ENCODE measurements at places on chromosomes 2 and 18.

- no peak for DNase-seq
These were observed 230.0 kb upstream of the EPHA4 start for GRCh38 chr2:221802089-221802488.

DNA sequence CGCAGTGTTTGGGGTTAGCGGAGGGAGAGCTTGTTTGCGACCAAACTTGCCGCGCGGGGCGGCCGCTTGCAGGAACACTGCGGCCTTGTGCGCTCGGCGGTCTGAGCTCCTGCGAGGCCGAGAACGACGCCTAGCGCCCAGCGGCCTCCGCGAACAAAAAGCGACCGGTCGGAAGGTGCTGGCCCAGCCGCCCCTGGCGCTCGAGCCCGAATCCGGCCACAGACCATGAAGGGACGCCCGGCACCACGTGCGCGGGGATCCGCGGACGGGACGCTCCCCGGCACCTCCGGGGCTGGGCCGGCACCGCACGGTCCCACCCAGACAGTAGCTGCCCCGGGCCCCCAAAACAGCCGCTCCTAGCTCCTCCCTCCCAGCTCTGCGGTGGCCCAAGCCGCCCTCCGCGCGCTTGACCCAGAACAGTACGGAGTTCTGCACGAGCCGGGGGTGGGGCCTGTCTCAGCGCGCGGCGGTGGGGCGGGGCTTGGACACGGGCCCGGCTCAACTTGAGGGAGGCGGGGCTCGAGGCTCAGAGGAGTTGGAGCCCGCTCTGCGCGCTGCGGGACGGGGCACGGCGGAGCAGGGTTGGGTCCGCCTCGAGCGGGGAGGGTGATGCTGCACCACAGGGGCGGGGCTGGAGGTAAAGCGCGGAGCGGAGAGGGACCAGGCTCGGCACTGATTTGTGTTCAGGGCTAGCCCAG, 664 bp upstream of the IMPA2 start:
- DNase-seq, result peak; percentile 90

- no peak for DNase-seq
These were observed 99.5 kb upstream of the LMAN1 start for GRCh38 chr18:59458575-59458974.

DNA sequence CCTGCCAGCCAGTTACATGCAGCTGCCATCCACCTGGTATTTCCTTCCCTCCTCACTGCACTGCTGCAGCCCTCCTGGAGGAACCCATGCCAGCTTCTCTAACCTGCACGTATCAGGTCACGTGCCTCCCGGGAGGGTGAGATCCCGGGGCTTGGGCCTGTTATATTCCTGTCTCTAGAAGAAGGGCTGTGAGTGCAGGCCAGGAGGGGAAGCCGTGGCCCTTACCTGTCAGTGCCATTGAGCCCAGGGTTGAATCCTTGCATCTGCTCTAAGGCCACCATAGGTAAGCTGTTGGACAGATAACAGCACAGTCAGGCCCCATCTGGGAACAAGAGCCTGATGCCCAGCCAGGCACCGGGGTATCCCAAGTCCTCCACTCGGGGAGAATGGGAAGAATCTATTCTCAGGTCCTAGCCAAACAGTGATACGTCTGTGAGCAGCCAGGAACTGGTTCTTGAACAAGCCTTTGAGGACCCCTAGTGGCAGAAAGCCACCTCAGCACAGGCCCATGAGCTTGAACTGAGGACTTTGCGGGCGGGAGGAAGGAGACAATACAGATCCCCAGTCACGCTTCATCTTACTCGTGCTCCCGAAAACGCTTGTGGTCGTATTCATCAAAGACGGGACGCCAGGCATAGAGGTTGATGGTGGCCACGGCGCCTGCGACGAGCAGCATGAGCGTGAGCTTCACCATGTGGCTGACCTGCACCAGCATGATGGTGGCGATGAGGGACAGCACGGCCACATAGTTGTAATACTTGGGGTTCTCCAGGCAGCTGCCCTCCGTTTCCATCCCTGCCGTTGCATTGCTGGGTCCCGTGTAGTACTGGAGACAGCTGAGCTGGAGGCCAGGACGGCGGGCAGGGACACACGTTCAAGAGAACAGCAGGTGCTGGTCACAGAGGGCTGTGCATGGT, 34.4 kb downstream of the CENPO start:
- DNase-seq, result peak; percentile 64

GRCh38 chr2:120552800-120553481, 182.7 kb upstream of the GLI2 start:
- peak; percentile 37 for DNase-seq

DNA sequence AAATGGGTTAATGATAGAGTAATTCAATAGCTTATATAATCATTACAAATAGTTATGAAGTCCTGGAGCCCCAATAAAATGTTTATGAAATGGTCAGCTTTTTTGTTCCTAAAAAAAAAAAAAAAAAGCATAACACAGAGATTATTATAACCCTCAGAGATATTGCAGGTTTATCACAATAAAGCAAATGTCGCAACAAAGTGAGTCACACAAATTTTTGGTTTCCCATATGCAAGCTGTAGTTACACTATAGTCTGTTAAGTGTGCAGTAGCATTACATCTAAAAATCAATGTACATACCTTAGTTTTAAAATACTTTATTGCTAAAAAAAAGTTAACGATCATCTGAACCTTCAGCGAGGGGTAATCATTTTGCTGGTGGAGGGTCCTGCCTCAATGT, 20.0 kb downstream of the WDFY1 start:
- no peak for DNase-seq

- DNase-seq, result peak; percentile 76
These were observed 4.0 kb upstream of the WNT10A start for GRCh38 chr2:218876562-218877219.

DNA sequence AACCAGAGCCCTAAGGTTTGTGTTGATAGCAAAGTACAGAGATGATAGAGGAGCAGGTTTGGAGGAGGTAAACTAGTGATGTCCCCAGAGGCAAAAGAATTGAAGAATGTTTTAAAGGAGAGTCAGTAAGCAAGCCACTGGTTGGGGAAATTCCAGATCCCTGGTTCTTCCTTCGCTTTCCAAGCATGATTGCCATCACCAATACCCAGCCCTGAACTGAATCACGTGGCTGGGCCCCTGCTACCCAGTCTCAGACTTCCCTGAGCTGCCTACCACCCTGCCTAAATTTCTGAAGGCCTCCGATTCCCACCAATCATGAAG, 310.8 kb upstream of the STON1 start:
- DNase-seq, result no peak

All from right renal cortex interstitium (tissue), 3 donors.